Caudate nucleus (tissue), 63 donors: ENCODE measurements at places on chromosomes 5 and 9.

DNA sequence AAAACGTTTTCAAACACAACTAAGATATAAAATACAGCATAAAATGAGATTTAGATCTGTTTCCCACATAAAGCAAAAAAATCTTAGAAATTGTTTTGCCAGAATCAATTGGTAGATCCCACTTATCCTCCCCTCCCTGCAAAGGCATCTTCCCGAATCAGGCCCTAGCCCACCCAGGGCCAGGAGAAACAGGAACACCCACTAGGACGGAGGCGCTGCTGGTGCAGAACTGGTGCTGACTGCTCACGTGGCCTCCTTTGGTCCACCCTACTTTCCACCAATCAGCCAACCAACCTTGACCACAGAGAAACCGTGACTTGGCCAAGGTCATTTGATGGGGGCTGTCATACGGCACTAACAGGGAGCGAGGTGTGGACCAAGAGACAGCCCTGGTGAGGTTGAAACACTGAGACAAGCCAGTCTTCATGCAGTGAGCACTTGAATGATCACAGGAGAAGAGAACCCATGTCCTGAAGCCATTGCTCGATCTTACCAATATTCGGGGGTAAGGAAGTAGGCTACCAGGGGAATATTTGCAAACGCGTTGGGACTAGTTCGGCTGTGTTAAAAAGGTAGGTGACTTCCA is 5.2 kb downstream of the SURF2 start:
- DNase-seq = no peak

DNA sequence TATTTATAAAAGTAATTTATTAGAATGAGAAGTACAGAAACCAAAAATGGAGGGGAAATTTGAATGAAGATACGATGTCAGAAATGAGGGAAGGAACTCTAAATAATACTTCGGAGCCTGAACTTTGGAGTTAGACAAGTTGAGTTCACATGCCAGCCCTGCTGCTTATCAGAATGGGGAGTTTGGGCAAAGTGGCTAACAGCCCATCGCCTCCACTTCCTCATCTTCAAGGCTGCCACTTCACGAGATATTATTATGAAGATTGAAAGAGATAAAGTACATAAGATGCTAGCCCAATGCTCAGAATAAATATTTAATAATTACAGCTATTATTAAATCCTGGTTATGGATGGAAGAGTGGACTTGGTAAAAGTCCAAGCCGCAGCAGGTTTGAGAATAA is 56.2 kb upstream of the ABCA1 start:
- DNase-seq = no peak

GRCh38 chr9:110351009-110351467 is 13.4 kb upstream of the TXNDC8 start:
- DNase-seq = no peak

DNA sequence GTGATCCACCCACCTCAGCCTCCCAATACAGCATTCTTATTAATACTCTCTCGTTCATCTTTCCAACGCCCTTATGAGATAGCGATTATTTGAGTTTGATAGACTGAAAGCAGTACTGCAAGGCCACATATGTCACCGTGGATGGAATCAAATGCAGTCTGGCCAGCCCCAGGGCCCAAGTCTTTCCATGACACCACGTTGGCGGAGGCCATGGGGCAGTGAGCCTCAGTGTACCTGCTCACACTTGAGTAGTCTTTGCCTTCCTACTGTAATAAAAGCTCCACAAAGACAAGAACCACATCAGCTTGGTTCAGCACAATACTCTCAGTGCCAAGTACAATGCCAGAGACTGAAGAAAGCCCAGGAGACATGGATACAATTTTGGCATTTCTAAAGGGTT is 88.5 kb downstream of the TTLL11 start:
- no peak for DNase-seq

DNA sequence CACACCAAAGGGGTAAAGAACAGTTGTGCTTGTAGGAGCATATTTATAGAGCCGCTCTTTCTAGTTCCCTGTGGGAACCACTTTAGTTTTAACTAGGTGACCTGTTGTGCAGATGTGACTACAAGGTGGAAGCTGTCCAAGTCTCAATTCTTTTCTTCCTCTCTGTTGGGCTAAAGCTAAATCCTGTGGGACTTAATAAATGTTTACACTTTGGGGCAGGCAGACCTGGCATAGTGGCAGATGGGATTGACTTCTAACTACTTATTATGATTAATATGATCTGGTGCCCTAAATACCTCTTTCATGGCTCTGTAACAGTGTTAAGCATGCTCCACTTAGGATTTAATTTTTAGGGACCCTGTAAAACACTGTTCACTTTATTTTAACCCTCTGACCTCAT is 265.3 kb downstream of the KCTD16 start:
- no peak for DNase-seq

DNA sequence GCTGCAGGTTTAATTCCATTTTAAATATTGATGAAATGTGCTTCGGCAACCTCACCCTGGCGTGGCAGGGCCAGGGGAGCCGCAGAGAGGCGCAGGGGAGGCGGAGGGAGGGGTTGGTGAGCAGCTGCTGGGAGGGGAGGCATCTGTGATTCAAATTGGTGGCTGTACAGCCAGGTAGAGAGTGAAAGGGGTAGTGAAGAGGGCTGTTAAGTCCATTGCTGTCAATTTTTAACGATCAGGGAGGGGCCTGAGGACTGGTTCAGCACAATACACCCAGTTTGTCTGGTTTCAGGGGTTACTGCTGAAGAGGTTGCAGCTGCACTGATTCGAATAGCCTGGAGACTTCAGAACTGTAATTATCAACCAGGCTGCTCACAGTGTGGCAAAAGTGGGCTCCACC is 31.3 kb downstream of the LHX6 start:
- no peak for DNase-seq

GRCh38 chr9:91036356-91036755 is 234.7 kb downstream of the SYK start:
- no peak for DNase-seq

GRCh38 chr5:171205375-171205774 is 103.7 kb upstream of the TLX3 start:
- no peak for DNase-seq

DNA sequence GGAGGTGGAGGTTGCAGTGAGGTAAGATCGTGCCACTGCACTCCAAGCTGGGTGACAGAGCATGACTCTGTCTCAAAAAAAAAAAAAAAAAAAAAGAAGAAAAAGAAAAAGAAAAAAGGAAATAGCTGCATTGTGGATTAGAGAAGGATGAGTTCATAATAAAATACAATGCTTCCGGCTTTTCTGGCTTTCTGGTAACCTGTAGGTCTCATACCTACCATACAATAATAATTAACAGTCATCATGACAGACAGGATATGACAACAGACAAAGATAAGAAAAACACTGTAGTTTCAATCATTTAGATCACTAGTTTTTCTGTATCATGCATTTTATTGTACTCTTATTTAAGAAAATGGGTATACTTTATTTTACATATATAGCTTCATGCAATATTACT is 40.7 kb upstream of the TRPM3 start:
- DNase-seq = no peak

- DNase-seq = no peak
These were observed 75.1 kb upstream of the SLC25A51 start for GRCh38 chr9:37978983-37979382.

DNA sequence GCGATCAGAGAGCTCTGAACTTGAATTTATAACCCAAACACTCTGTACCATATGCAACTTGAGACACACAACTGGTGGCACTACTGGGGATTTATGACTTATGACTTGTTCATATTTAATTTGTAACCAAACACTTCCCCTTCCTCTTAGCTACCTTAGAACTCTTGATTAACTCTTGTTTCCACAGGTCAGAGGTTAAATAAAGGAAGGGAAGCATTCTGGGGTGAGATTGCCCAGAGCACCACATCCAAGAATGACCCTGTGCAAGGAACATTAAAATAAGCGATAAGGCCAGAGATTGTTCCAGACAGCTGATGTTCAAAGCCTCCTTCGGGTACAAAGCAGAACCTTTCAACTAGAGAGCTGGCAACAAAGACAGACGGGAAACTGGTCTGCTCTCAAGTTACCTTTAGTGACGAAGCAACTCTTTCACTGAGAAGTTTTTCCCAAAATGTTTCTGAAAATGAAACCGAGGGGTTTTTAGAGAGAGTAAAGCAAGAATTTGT is 242.6 kb downstream of the DENND1A start:
- no peak for DNase-seq

- no peak for DNase-seq
These were observed 178.4 kb downstream of the PJA2 start for GRCh38 chr5:109231331-109231730.
